ENCODE measurements at places on chromosomes 16 and 17. TPM values are rescaled to one million over a fixed set of nuclear protein-coding genes. Genes with fewer than 3 reads are reported as not detected.

GNGT2 gene
- 25.8 TPM for polyA plus RNA-seq

NPIPA7 gene
- not detected for polyA plus RNA-seq

SLC7A5 gene
- 3.2 TPM for polyA plus RNA-seq

KRT28 gene
- polyA plus RNA-seq, result not detected

TMEM170A gene
- 32.8 TPM for polyA plus RNA-seq

NT5C3B gene
- 64.7 TPM for polyA plus RNA-seq

WSCD1 gene
- polyA plus RNA-seq, result not detected

KRTAP2-1 gene
- not detected for polyA plus RNA-seq

HEATR3 gene
- 5.6 TPM for polyA plus RNA-seq

MAF gene
- polyA plus RNA-seq, result 0.67 TPM

SYNGR3 gene
- 0.77 TPM for polyA plus RNA-seq

TSPOAP1 gene
- polyA plus RNA-seq, result 0.43 TPM

TP53TG3C gene
- not detected for polyA plus RNA-seq

ABCC11 gene
- 0.05 TPM for polyA plus RNA-seq

NPIPB6 gene
- polyA plus RNA-seq, result not detected

EVPLL gene
- polyA plus RNA-seq, result not detected

CMTM1 gene
- 0.48 TPM for polyA plus RNA-seq

VASN gene
- 0.12 TPM for polyA plus RNA-seq

ACSM2A gene
- not detected for polyA plus RNA-seq

TTLL6 gene
- polyA plus RNA-seq, result not detected

OXLD1 gene
- 110 TPM for polyA plus RNA-seq

IRF8 gene
- polyA plus RNA-seq, result 3.2 TPM

CCDC154 gene
- not detected for polyA plus RNA-seq

PSMC3IP gene
- 0.69 TPM for polyA plus RNA-seq

TBC1D3H gene
- polyA plus RNA-seq, result not detected

MYO15A gene
- 0.46 TPM for polyA plus RNA-seq

CCL8 gene
- not detected for polyA plus RNA-seq

KRTAP3-1 gene
- polyA plus RNA-seq, result not detected

ITGAL gene
- polyA plus RNA-seq, result 157 TPM

PRAC2 gene
- not detected for polyA plus RNA-seq

ANKRD40CL gene
- not detected for polyA plus RNA-seq

FAM171A2 gene
- 0.08 TPM for polyA plus RNA-seq

EVI2B gene
- 82.1 TPM for polyA plus RNA-seq

NXN gene
- 0.85 TPM for polyA plus RNA-seq

GAS2L2 gene
- not detected for polyA plus RNA-seq

GPR142 gene
- polyA plus RNA-seq, result not detected

PDE6G gene
- polyA plus RNA-seq, result 4.6 TPM

KRTAP4-6 gene
- polyA plus RNA-seq, result not detected

RGS11 gene
- not detected for polyA plus RNA-seq

RNF43 gene
- 0.07 TPM for polyA plus RNA-seq

GCGR gene
- not detected for polyA plus RNA-seq

CNGB1 gene
- not detected for polyA plus RNA-seq

ZNF778 gene
- 2.9 TPM for polyA plus RNA-seq

SHMT1 gene
- polyA plus RNA-seq, result 35.8 TPM

SEPTIN1 gene
- 242 TPM for polyA plus RNA-seq

LGALS9B gene
- not detected for polyA plus RNA-seq
